ENCODE measurements at places on chromosomes 3 and 15.

DNA sequence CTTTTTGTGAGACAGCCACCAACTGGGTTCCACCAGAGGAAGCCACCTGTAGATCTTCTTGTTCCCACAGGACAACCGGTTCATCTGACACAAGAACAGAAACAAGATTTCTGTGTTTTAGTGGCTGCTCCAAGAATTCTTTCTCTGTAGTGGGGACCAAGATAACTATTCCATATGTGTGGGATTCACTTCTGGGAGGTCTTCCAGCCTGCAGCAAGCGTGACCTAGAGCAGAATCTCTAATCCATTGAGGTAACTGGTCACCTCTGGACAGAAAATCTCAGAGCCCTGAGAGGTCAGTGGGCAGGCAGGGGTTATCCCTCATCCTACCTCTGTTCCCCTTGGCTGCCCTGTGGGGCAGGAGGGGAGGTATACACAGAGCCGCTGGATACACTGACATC is 311.3 kb downstream of the NTRK3 start:
- no peak for DNase-seq

DNA sequence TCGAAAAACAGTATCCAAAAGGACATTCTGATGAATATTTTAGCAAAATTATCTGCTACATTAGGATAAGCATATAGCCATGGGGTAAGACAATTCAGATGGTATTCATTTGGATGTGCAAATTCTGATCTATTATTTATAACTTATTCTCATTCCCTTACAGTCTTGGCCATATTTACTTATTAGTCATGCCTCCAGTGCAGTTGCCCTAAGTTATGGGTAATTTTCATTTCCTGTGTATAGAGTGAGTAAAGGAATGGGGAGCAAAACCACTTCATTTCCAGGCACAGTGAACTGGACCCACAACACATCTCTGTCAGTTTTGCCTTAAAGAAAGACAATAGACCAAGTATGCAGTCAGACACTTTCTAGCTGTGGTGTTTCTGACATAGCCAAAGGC is 134.3 kb downstream of the POLQ start:
- no peak for DNase-seq

DNA sequence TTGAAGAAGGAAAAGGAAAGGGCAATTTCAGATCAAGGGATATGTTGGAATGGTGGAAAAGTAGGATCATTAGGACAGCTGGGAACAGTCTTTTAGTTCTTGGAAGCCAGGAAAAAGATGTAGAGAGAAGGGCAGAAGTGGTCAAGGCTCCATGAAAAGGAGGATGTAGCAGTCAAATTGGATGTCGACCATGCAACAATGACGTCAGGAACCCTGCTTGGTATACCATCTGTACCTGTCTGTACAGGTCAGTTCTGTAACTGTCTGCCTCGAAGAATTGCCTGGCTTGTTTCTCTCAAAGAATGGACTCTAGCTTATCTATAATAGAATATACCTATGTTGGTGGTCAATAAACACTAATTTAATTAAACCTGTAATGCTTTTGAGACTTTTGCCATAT is 157.8 kb upstream of the SGO1 start:
- DNase-seq: no peak

DNA sequence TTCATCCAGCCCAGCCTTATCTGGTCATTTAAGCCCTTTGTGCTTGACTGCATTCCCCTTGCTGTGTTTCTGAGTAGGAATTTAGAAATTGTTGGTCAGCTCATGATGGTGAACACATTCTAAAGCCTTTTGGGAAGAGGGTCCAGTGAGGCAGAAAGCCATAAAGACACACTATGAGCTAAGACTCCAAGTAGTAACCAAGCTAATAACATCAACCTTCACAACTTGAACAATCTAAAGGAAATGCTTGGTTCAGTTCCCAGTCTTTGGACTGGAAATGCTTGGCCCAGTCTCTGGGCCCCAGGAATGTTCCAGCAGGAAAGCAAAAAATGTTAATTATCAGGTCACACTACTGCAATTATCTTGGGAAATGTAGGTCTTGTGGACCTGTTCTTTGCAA is 7.7 kb downstream of the PLSCR1 start:
- no peak for DNase-seq

GRCh38 chr3:115832265-115832664 is 209.0 kb downstream of the GAP43 start:
- DNase-seq: no peak

DNA sequence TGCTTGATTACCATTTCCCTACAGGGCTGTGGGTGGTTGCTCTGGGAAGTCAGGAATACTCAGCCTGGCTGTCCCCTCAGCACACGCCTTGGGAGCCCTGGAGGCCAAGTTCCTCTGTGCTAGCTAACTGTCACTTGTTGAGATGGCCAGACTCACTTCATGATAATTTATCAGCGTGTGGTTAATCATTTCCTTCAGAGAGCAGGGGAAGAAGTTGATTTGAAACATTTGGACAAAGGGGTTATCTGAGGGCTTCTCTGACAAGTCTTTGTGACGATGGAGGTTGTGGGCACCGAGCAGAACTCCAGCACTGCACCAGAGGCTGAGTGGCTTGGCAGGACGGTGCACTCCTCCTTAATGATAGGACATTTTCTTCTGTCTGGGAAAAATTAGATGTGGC is 61.9 kb downstream of the WHAMM start:
- no peak for DNase-seq

DNA sequence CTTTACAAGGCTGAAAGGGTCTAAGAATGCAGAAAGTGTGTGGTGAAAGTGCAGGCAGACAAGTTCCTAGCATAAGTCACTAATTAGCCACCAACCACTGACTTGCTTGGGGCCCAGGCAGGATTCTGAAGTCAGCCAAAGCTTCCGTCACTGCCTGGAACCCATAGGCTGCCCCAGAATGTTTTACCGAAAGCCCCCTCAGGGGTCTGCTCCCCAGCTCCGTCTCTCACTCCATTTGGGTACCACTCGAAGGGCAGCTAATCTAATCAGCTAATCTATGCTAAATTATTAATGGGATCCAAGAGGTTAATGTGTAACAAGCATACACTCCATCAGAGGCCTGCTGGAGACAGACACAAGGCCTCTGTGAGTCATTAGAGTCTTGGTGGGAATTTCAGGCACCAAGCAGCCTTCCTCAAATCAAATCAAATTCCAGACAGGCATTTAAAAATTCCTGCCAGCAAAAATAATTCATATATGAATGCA is 13.2 kb downstream of the ADAMTS9 start:
- DNase-seq: no peak

- no peak for DNase-seq
These were observed 317.0 kb upstream of the ADAMTS9 start for GRCh38 chr3:65004795-65005295.

DNA sequence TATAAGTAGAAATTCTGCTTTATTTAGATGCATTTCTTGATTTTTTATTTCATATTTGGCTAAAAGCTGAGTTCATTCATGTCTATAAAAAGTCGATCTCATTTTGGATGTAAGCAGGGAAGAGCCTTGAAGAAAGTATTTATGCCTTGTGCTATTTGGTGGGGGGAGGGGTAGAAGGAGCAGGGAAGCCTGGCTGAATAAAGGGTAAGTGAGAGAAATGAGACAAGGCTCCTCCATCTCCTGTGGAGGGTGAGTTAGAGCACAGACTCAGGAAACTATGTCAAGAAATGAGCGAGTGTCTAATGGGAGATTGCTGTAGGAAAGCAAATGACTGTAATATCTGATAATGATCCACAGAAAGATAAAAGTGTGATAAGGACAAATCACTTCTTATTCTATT is 121.8 kb upstream of the ATP11B start:
- no peak for DNase-seq
